Stimulated activated CD4-positive, alpha-beta T cell treated with anti-CD3 and anti-CD28 coated beads, TNF-alpha, amount 100 ng/mL, for 1 hour (primary cell): ENCODE measurements at places on chromosomes 4 and X.

DNA sequence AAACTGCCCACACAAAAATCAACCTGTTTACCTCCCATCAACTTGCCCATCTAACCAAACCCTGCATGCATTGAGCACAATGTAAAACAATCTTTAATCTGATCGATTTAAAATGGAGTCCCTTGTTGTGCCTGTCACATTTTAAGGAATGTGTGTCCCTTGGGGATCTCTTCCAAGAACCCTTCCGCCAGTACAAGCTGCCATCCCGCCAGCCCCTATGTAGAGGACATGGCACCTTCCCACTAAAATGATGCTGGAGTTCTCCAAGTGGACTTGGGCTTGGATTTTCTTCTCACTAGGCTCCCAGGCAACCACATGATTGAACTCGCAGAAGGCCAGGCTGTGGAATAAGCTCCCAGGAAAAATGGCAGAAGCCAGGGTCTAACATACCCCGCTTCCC lies 45.8 kb upstream of the ENPP6 start:
- no peak for DNase-seq

DNA sequence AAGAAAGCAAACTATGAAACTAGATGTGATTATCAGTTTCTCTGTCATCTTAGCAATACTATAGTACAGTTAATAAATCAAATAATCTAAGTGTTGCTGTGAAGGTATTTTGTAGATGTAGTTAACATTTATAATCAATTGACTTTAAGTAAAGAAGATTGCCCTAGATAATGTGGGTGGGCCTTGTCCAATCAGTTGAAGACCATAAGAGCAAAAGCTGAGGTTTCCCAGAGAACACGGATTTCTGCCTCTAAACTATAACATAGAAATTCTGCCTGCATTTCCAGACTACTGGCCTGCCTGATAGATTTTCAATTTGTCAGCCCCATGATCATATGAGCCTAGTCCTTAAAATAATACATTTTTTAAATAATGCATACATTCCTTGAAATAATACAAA lies 222.9 kb downstream of the PCDH18 start:
- no peak for DNase-seq

DNA sequence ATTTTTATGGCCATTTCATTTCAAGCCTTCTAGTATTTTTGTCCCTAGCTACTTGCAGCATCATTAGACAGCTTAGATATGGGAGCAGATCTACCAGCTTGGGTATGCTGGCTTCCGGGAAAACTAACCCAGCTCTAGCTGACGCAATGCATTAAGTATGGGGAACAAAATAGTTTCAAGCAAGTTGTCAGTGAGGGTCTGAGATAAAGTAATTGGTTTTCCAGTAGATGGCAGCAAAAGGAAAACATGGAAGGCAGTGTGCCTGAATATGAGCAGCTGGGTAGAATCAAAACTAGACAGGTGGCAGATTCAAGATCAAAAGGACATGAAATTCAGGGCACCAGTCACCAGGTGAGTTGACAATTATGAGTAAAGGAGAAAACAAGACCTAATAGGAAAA lies 340.9 kb upstream of the CTSO start:
- DNase-seq, result no peak

- no peak for DNase-seq
Measured at GRCh38 chr4:20960291-20960690, 260.0 kb downstream of the PACRGL start.

- DNase-seq, result no peak
Measured at GRCh38 chr4:156749426-156750403, 221.9 kb downstream of the PDGFC start.

- no peak for DNase-seq
Measured at GRCh38 chr4:7514789-7515188, 80.1 kb upstream of the PSAPL1 start.

DNA sequence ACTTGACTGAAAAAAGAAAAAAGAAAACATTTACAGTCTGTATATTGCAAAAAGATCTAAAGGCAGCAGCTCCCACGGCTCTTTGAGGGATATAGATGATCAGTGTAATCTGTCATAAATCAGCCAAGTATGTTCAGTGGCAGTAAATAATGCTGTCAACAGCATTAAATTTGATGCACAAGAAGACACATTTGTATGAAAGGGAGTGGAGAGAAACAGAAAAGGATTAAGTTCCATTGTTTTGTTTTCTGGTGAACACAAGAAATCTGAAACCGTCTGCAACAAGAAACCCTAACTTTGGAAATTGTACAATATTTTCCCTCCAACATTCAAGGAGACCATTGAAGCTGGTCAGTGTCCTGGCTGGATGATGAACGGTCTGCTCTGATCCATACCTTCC lies 27.6 kb upstream of the C1QTNF7 start:
- no peak for DNase-seq

GRCh38 chrX:17441965-17442364 lies 67.0 kb downstream of the NHS start:
- DNase-seq, result no peak
